ENCODE measurements at places on chromosomes 5 and 9. TPM values are rescaled to one million over a fixed set of nuclear protein-coding genes. Genes with fewer than 3 reads are reported as not detected.

EGFLAM gene
- total RNA-seq = not detected

NTNG2 gene
- 14.5 TPM for total RNA-seq

DNA sequence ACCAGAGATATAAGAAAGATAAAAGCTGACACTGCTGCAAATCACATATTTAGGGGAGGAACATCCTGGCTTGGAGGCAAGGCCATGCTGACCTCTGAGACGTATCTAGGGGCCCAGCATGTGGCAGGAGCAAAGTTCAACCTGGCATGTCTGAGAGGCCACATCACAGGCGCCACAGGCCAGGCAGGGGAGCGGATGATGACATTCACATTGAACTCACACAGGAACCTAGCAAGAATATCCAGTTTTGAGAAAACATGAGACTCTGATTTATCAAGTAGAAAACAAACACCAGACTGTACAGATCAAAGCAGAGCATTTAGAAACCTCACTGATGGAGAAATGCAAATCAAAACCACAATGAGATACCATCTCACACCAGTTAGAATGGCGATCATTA lies 64.2 kb upstream of the STK32A start:
- no peak for DNase-seq

RLN2 gene
- 4.0 TPM for total RNA-seq

GRCh38 chr9:18829873-18830272 lies 203.1 kb downstream of the SAXO1 start:
- DNase-seq = no peak

- no peak for DNase-seq
Observed at GRCh38 chr5:83400701-83401100, 70.8 kb upstream of the VCAN start.

Measured in activated CD8-positive, alpha-beta memory T cell treated with anti-CD3 and anti-CD28 coated beads, Interleukin-2, amount 10 ng/mL, durations not matched to agents 7 days and 5 days (primary cell).